Dermis blood vessel endothelial cell (primary cell): ENCODE measurements at places on chromosomes 5 and 9.

DNA sequence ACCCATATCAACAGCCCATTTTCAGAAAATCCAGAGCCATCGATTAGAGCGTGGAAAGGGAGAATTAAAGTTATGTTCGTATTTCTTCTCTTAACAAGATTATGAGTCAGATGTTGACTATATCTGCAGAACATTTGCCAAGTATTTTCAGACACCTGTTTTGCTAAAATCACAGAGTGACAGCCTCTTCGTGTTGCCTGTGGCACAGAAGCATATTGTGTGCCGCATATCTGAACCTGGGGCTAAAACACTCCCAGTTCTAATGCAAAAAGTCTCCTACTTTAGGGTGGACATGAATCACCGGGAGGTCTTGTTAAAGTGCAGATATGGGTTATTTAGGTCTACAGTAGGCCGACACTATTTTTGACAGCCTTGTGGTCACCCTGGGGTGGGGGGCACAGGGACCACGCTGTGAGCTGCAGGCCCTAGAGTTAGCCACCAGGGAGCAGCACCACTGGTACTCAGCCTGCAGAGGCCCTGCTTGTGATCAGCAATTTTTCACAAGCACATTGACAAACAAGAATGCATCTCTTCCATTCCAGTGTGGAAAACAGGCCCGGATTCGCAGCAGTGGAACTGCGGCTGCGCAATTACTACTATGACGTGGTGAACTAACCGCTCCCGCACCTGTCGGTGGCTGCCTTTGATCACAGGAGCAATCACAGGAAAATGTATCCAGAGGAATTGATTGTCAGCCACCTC is 93.5 kb downstream of the SYK start:
- peak; percentile 36 for DNase-seq

- DNase-seq, result peak; percentile 65
These were observed 119.8 kb downstream of the EBF1 start for GRCh38 chr5:158979749-158980521.

- no peak for DNase-seq
These were observed 16.8 kb downstream of the TXNDC8 start for GRCh38 chr9:110320651-110321445.

DNA sequence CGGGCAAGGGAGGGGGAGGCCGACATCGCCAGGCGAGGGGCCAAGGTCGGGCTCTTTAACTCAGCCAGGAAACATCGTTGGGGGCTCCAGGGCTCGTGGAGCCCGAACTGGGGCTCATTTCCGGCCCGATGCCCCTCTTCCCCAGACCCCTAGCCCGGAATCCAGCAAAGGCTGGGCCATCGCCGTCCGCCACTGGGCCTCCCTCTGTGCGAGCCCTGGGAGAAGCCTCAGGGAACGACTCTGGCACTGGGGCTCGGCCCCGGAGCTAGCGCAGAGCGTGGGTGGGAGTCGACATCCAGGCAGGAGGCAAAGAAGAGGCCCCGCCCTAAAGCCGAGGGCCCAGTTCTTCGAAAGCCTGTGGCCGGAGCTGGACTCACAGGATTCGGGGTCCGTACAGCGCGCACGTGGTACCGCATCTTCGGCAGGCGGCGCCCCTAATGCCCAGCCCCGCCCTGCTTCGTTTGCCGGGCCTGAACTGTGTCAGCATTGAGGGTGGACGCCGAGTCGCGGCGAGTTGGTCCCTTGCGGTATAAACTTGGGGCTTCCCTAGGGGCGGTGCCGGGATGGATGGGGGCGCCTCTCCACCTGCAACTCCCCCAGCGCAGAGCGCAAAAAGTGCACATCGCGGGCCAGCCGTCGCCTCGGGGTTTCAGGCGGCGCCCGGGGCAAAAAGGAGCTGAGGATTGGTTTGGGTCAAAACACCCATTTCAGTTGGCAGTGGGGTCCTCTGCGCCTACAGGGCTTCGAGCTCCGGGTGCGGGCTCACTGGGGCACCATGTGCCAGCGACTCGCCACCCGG is 3.6 kb upstream of the PAX5 start:
- DNase-seq, result no peak

DNA sequence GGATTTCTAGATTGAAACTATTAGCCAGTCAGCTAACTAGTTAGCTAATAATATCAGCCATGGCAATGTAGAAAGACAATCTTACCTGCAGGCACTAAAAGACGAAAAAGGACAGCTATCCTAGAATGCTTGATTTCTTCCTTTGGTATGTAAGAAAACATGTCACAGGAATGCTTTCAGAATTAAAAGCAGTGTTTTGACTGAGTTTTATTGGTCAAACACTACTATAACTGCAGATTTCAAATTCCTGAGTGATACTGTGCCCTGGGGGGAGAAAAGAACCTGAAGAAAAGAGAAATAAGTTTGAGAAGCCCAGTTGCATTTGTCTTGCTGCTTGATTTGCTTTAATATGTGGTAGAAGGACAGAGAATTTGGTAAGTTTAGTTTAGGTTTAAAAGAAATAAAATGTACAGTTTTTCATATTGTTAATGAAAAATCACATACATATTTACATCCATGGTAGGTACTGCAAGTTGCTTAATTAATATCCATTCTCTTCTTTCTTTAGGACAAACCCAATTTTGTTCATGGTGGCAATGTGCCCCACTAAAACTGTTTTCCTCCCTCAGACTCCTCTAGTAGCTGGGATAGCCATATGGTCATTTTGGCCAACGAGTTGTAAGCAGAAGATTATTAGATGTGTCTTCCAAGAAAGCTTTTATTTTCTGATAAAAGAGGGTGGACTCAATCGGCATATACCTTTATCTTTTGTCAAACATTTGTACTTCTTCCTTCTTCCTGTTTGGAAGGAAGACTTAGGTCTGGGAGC is 4.3 kb upstream of the FAM169A start:
- no peak for DNase-seq

GRCh38 chr9:38313421-38313820 is 79.1 kb upstream of the ALDH1B1 start:
- DNase-seq, result no peak
